HCT116 (cell line): ENCODE measurements at places on chromosomes 11 and 22. TPM values are rescaled to one million over a fixed set of nuclear protein-coding genes. Genes with fewer than 3 reads are reported as not detected.

The FOSL1 gene
- total RNA-seq: 125 TPM

The KCNQ1 gene
- total RNA-seq: 10.7 TPM

The ELF5 gene
- total RNA-seq: 0.32 TPM

The MB gene
- 1.5 TPM for total RNA-seq

The NOX4 gene
- not detected for total RNA-seq

The RASGRP2 gene
- 12.8 TPM for total RNA-seq

The ART1 gene
- total RNA-seq: not detected

The SLC2A11 gene
- 17.2 TPM for total RNA-seq

The RAPSN gene
- 0.57 TPM for total RNA-seq

The DCDC1 gene
- 1.5 TPM for total RNA-seq

The P2RY2 gene
- total RNA-seq: 2.9 TPM

The ZBED5 gene
- 26.8 TPM for total RNA-seq

The HIPK3 gene
- total RNA-seq: 35.2 TPM

The PDGFB gene
- total RNA-seq: 13.1 TPM

The CDC45 gene
- total RNA-seq: 43.4 TPM

The C11orf42 gene
- not detected for total RNA-seq

The GUCY1A2 gene
- total RNA-seq: 0.10 TPM

The TMPRSS6 gene
- total RNA-seq: 0.39 TPM

The TP53AIP1 gene
- 0.15 TPM for total RNA-seq

The SCGB1C1 gene
- total RNA-seq: not detected

The CCDC179 gene
- total RNA-seq: not detected

The AQP11 gene
- total RNA-seq: 0.20 TPM

The PLA2G3 gene
- not detected for total RNA-seq

The YIF1A gene
- total RNA-seq: 54.7 TPM

The VSIG10L2 gene
- total RNA-seq: not detected

The SLC22A6 gene
- not detected for total RNA-seq

The DSCAML1 gene
- total RNA-seq: not detected

The NAALADL1 gene
- not detected for total RNA-seq
